ENCODE measurements at places on chromosomes 5 and 9.

DNA sequence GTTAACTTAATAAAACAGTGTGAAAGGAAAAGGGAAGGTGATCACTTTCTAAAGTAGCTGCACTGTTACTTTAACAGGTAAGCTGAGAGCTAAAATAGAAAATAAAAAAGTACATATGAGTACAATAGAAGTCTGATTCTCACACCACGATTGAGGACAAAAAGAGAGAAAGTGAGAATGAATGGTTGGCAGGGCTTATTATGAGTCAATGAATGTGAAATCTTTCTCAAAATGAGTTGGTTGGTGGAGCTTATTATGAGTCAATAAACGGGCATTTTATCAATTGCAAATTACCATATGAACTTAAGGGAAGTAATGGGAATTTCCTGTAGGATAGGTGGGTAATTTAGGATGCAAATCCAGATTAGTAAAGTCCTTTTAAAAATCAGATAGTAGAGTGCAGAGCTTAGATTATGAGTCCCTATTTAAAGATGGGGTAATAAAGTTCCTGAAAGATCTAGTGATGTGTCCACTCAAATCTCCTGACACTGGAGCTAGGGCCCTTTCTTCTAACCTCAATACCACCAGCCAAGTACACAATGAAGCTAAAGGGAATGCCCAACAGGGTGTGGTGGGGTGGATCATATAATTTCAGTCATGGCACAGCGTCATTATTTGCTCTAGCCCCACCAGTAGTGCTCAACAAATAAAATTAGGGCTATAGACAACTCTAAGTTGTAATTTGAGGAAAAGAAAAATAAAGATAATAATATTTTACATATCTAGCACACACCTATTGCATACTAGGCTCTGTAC is 21.1 kb upstream of the TLR4 start:
- DNase-seq, result no peak
- H3K27me3 ChIP-seq, result no peaks in the 10 kb centered on the region
- no peaks in the 10 kb centered on the region for H3K4me1 ChIP-seq
- H3K36me3 ChIP-seq, result no peaks in the 10 kb centered on the region

GRCh38 chr5:6656680-6657079 is 23.4 kb downstream of the SRD5A1 start:
- no peaks in the 10 kb centered on the region for H3K27me3 ChIP-seq
- H3K36me3 ChIP-seq, result peaks cover 10% of the 10 kb centered on the region
- no peaks in the 10 kb centered on the region for H3K4me1 ChIP-seq
- DNase-seq, result no peak

- no peaks in the 10 kb centered on the region for H3K27me3 ChIP-seq
- H3K4me3 ChIP-seq, result no peak overlapping the region
- no peak overlapping the region for H3K27ac ChIP-seq
- no peaks in the 10 kb centered on the region for H3K36me3 ChIP-seq
These were observed 287.3 kb downstream of the EBF1 start for GRCh38 chr5:158812408-158812807.

DNA sequence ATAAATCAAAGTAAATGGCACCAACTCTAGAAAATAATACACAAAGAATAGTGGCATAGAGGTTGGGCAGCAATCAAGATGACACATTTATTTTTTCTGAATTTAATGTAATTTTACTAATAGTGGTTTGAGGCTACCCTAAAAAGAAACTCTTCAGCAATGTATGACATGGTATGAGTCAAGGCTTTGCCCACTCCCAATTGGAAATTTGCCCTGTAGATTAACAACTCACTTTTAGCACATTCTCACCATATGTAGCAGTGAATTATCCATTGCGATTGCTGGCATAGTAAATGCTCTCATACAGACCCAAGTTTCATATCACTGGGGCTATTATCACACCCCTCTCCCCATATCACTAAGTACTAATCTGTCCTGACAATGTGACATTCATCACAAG is 832.1 kb upstream of the ZNF608 start:
- no peaks in the 10 kb centered on the region for H3K4me1 ChIP-seq
- no peak overlapping the region for H3K4me3 ChIP-seq
- no peaks in the 10 kb centered on the region for H3K36me3 ChIP-seq
- H3K27ac ChIP-seq, result no peak overlapping the region
- no peaks in the 10 kb centered on the region for H3K27me3 ChIP-seq

DNA sequence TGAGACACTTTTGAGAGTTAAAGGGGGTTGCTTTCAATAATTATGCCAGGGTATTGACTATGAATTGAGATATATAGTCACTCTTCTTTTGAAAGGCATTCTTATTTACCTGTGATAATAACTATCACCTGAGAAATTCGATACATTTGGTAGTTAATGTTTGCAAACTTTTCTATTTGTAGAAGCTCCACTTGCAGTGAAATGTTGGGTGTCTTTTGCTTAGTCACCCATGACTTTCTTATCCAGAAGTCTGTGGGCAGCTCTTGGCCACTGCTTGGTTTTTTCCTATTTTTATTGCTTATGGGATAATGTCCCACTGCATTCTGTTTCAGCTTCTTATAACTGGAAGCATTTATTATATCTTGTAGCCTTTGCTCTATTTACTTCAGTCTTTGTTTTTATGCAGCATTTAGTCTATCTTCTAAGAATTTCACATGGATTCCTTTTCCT is 3.9 kb downstream of the MACIR start:
- no peak overlapping the region for H3K4me3 ChIP-seq
- H3K4me1 ChIP-seq, result peaks cover 13% of the 10 kb centered on the region
- no peak overlapping the region for H3K27ac ChIP-seq
- no peak for DNase-seq

GRCh38 chr5:22567983-22568382 is 285.2 kb downstream of the CDH12 start:
- no peak overlapping the region for H3K27ac ChIP-seq
- H3K36me3 ChIP-seq, result no peaks in the 10 kb centered on the region
- H3K4me1 ChIP-seq, result no peaks in the 10 kb centered on the region
- no peaks in the 10 kb centered on the region for H3K27me3 ChIP-seq

GRCh38 chr5:127650649-127651048 is 1.8 kb downstream of the CTXN3 start:
- DNase-seq, result no peak
- no peak overlapping the region for H3K27ac ChIP-seq
- H3K4me3 ChIP-seq, result no peak overlapping the region
- H3K36me3 ChIP-seq, result no peaks in the 10 kb centered on the region
- H3K27me3 ChIP-seq, result no peaks in the 10 kb centered on the region
- no peaks in the 10 kb centered on the region for H3K4me1 ChIP-seq

GRCh38 chr5:9562141-9562540 is 16.3 kb upstream of the SEMA5A start:
- no peaks in the 10 kb centered on the region for H3K36me3 ChIP-seq
- H3K4me1 ChIP-seq, result no peaks in the 10 kb centered on the region
- H3K4me3 ChIP-seq, result no peak overlapping the region
- no peaks in the 10 kb centered on the region for H3K27me3 ChIP-seq
- H3K27ac ChIP-seq, result no peak overlapping the region

DNA sequence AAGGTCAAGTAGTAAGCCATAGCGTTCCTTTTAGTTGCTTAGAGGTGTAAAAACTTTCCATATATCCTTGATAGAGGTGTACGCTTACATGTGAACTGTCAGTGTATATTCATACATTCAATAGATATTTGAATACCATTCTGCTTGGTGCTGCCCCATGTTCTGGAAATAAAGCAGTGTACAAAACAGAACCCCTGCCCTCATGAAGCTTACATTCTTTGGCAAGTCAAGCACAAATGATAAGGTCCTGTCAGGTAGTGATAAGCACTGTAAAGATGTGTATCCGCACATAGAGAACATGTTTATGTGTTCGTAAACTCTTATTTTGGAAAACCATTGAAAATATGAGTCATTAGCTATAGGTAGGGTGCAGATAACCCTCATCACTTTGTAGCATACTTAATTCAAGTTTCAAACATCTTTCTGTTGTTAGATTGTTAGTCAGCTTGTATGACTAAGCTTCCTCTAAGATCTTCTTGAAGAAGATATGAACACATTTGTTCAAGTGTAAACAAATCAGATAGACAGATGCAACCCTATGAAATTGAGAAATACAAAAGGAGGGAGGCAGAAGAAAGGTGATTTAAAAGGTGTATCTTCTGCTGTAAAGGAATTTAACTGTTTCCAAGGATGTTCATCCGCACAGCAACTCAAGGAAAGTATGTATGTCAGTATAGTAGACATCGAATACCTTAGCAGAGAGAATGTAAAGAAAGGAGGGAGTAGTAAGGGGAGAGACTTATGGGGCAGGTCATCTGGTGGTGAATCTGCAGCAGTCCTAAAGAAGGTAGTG is 1.6 kb downstream of the GTF3C4 start:
- H3K4me3 ChIP-seq, result peak overlapping the region; percentile 84
- no peak overlapping the region for H3K27ac ChIP-seq
- H3K36me3 ChIP-seq, result no peaks in the 10 kb centered on the region
- H3K27me3 ChIP-seq, result no peaks in the 10 kb centered on the region

GRCh38 chr5:55905251-55905650 is 54.1 kb downstream of the IL31RA start:
- no peak for DNase-seq
- no peak overlapping the region for H3K27ac ChIP-seq
- H3K4me1 ChIP-seq, result no peaks in the 10 kb centered on the region
- no peak overlapping the region for H3K4me3 ChIP-seq
- no peaks in the 10 kb centered on the region for H3K36me3 ChIP-seq

- no peaks in the 10 kb centered on the region for H3K27me3 ChIP-seq
- H3K4me1 ChIP-seq, result no peaks in the 10 kb centered on the region
- no peak overlapping the region for H3K4me3 ChIP-seq
- H3K36me3 ChIP-seq, result peaks cover 14% of the 10 kb centered on the region
These were observed 39.5 kb downstream of the CD180 start for GRCh38 chr5:67156976-67157583.

- no peaks in the 10 kb centered on the region for H3K4me1 ChIP-seq
- peak overlapping the region; percentile 86 for H3K4me3 ChIP-seq
- H3K36me3 ChIP-seq, result no peaks in the 10 kb centered on the region
- H3K27me3 ChIP-seq, result peaks cover 41% of the 10 kb centered on the region
- peak overlapping the region; percentile 100 for H3K27ac ChIP-seq
These were observed 4.7 kb upstream of the PURA start for GRCh38 chr5:140109018-140109758.

DNA sequence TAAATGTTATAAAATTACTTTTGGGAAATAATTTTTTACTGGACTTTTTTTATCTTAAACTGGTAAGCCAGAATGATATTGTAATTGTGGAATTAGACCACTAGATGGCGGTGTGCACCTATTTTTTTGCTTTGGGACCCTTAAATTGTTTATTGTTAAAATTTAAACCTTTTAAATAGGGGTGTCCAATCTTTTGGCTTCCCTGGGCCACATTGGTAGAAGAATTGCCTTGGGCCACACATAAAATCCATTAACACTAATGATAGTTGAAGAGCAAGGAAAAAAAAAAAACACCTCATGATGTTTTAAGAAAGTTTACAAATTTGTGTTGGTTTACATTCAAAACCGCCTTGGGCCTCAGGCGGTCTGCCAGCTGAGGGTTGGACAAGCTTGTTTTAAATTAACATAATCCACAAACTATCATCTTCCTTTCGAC is 28.4 kb upstream of the GADD45G start:
- no peak for DNase-seq
- no peak overlapping the region for H3K27ac ChIP-seq
- no peaks in the 10 kb centered on the region for H3K36me3 ChIP-seq
- no peaks in the 10 kb centered on the region for H3K4me1 ChIP-seq

GRCh38 chr5:35407697-35408096 is 177.4 kb upstream of the PRLR start:
- H3K27ac ChIP-seq, result no peak overlapping the region
- H3K27me3 ChIP-seq, result no peaks in the 10 kb centered on the region
- H3K36me3 ChIP-seq, result no peaks in the 10 kb centered on the region
- no peak for DNase-seq
- H3K4me1 ChIP-seq, result no peaks in the 10 kb centered on the region
- no peak overlapping the region for H3K4me3 ChIP-seq

- H3K27me3 ChIP-seq, result no peaks in the 10 kb centered on the region
- H3K27ac ChIP-seq, result no peak overlapping the region
- DNase-seq, result peak; percentile 85
These were observed 147.5 kb downstream of the NXNL2 start for GRCh38 chr9:88682431-88682831.

DNA sequence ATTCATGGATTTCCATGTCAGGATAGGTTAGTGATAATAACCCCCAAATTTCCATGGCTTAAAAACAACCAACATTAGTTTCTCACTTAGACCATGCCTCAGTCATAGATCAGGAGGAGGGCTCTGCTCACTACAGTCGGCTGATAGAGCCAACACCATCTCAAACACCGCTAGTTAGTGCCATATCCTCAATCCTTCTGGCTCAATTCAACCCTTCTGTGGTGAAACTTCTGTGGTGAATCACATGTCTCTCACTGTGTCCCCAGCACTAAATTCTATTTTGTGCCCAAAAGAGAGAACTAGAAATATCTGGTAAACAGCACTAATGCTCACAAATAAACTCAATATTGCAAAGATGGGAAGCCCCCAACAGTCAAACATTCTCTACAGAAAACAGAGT is 21.1 kb downstream of the ECPAS start:
- H3K27me3 ChIP-seq, result no peaks in the 10 kb centered on the region
- H3K4me3 ChIP-seq, result no peak overlapping the region
- no peaks in the 10 kb centered on the region for H3K36me3 ChIP-seq
- no peak overlapping the region for H3K27ac ChIP-seq
- no peak for DNase-seq

DNA sequence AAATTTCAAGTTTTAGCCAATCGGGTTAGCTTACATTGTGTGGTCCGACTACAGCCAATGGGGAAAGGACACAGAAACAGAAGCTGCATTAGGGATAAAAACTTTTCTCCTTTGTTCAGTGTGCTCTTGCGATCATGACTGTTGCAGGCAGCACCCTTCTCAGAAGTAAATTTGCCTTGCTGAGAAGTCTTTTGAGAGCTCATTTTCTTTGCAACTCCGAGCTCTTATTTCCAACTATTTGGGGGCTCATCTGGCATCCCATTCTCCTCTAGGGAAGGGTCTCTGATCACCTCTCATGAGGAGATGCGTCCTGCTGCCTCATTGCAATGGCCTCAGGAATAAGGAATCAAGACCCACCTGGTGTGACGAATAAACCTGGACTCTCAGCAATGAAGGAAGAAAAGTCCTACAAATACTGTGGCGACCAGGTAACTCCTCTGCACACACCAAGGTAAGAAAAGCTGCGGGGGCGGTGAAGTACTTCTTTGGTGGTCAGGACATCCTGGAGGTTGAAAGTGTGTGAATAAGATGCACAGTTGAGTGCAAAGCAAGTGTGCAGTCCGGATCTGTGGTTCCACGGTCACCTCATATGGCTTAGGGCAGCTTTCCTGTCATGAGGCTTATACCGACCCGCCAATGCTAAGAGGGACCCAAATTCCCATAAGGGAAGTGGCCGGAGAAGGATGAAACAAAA is 20.4 kb downstream of the CNOT8 start:
- H3K4me3 ChIP-seq, result no peak overlapping the region
- H3K4me1 ChIP-seq, result peaks cover 2% of the 10 kb centered on the region
- H3K36me3 ChIP-seq, result peaks cover 20% of the 10 kb centered on the region
- no peaks in the 10 kb centered on the region for H3K27me3 ChIP-seq
- H3K27ac ChIP-seq, result no peak overlapping the region
- DNase-seq, result no peak

- no peaks in the 10 kb centered on the region for H3K27me3 ChIP-seq
- no peak overlapping the region for H3K4me3 ChIP-seq
- H3K36me3 ChIP-seq, result no peaks in the 10 kb centered on the region
- peaks cover 15% of the 10 kb centered on the region for H3K4me1 ChIP-seq
- peak; percentile 87 for DNase-seq
These were observed 81.2 kb upstream of the MAP3K1 start for GRCh38 chr5:56734091-56734694.

- no peaks in the 10 kb centered on the region for H3K36me3 ChIP-seq
- H3K27ac ChIP-seq, result no peak overlapping the region
- no peaks in the 10 kb centered on the region for H3K27me3 ChIP-seq
- no peak overlapping the region for H3K4me3 ChIP-seq
- DNase-seq, result no peak
- H3K4me1 ChIP-seq, result no peaks in the 10 kb centered on the region
These were observed 518.9 kb downstream of the PRELID2 start for GRCh38 chr5:145316282-145316681.

- no peak overlapping the region for H3K4me3 ChIP-seq
- no peak overlapping the region for H3K27ac ChIP-seq
- H3K27me3 ChIP-seq, result no peaks in the 10 kb centered on the region
- no peak for DNase-seq
These were observed 84.1 kb downstream of the FEM1C start for GRCh38 chr5:115460472-115460871.
